ENCODE measurements at places on chromosomes 7 and 10.

DNA sequence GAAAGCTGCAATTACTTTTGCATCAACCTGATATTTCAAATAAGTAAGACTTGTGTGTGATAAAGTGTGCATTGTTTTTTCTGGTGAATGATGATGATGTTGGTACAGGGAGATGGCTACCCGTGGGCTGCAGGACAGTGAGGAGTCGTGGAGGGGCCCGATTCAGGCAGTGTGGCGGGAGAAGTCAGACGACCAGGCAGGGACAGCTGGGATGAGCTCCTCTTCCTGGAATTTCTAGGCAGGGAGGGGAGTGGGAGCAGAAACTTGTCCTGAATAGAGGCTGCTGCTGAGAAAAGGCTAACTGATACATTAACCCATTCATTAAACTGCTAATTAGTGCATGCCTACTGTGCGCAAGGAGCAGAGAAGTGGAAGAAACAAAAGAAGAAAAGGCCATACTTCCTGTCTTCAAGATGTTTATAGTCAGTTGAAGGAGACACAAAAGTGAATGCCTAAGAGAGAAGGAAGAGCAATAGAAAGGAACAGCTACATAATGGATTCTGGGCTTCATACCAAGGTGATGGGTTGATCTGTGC lies 9.3 kb upstream of the GATAD1 start:
- no peak for DNase-seq

- no peak for DNase-seq
These were observed 51.3 kb downstream of the FAM13C start for GRCh38 chr10:59311025-59311424.

GRCh38 chr7:100865372-100865911 lies 1.7 kb upstream of the TRIP6 start:
- no peak for DNase-seq

- DNase-seq: no peak
These were observed 88.9 kb downstream of the APBB1IP start for GRCh38 chr10:26527018-26527417.
